Large intestine (tissue), 12 donors: ENCODE measurements at places on chromosomes 2 and 18. TPM values are rescaled to one million over a fixed set of nuclear protein-coding genes. Genes with fewer than 3 reads are reported as not detected.
A peak's percentile ranks its signal among the peaks of the same experiment; 100 is the strongest.

KIAA2012 gene
- polyA plus RNA-seq = 0.28 TPM

DNA sequence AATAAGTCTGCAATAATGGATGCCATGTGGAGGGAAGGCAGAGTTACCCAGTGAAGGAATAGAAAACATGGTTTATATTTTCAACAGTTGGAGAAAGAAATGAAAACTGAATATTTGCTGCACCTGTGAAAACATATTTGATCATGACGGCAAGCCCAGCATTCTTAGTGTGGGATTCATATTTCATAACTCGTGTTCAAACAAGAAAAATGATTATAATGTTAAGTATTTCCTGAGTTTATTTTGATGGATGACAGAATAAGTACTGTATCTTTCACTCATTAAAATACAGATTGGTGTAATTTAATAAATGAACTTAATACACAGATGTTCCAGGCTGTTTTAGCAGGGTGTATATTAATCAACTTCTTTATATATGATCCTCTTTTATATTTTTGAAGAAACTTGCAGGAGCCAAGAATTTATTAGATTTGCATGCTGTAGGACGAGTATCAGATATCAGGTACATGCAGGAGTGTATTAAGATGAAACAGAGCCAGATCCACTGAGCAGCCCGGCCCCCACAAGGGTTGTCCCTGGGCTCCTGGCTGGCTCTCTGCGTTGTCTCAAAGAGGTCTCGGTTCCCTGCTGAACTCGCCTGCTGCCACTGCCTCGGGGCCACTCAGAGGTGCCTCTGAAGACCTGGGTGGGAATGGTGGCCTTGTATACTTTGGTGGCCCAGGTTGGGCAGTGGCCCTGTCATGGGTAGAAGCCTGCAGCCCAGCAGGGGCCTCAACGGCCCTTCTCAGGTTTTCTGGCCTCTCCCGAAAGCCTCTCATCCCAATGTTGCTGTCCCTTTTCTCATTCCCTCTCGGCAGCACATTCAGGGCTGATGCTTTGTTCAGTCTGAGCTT, 95.0 kb upstream of the LDAH start:
- H3K4me1 ChIP-seq = no peaks in the 10 kb centered on the region
- no peak overlapping the region for H3K4me3 ChIP-seq
- H3K27ac ChIP-seq = no peak overlapping the region
- H3K36me3 ChIP-seq = no peaks in the 10 kb centered on the region

GRCh38 chr2:171864357-171864985, 29.6 kb downstream of the SLC25A12 start:
- H3K36me3 ChIP-seq = no peaks in the 10 kb centered on the region
- no peaks in the 10 kb centered on the region for H3K27me3 ChIP-seq
- no peaks in the 10 kb centered on the region for H3K4me1 ChIP-seq
- no peak for DNase-seq
- no peak overlapping the region for H3K4me3 ChIP-seq

ZAP70 gene
- 5.1 TPM for polyA plus RNA-seq

DNA sequence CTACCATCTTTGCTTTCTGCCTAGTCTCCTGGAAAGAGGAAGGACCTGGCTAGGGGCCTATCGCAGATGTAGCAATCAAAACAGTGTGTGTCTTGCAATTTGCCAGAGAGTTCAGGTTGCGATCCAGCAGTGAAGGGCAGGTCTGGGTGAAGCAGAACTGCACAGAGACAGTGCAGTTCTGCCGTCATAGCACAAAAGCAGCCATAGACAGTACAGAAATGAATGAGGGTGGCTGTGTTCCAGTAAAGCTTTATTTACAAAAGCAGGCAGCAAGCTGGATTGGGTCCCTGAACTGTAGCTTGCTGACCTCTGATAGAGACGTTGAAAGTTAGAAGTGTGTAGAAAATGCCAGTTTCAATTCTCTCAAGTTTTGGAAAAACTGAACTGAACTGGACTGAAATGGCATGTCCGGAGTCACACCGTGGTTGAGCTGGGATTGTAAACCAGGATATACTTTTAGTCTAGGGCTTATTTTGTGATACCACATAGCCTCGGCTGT, 186.8 kb downstream of the LTBP1 start:
- no peak for DNase-seq
- H3K4me3 ChIP-seq = no peak overlapping the region
- no peaks in the 10 kb centered on the region for H3K36me3 ChIP-seq
- no peaks in the 10 kb centered on the region for H3K27me3 ChIP-seq
- no peaks in the 10 kb centered on the region for H3K4me1 ChIP-seq
- H3K27ac ChIP-seq = no peak overlapping the region

IGFBP2 gene
- 242 TPM for polyA plus RNA-seq

- no peak for DNase-seq
- no peaks in the 10 kb centered on the region for H3K27me3 ChIP-seq
- H3K4me1 ChIP-seq = peaks cover 7% of the 10 kb centered on the region
These were observed 20.1 kb upstream of the SULT1C3 start for GRCh38 chr2:108219688-108220087.

- H3K4me1 ChIP-seq = no peaks in the 10 kb centered on the region
- no peak overlapping the region for H3K4me3 ChIP-seq
- H3K27me3 ChIP-seq = no peaks in the 10 kb centered on the region
- peak; percentile 36 for DNase-seq
- H3K36me3 ChIP-seq = peaks cover 7% of the 10 kb centered on the region
- no peak overlapping the region for H3K27ac ChIP-seq
These were observed 9.1 kb downstream of the WIPF1 start for GRCh38 chr2:174588463-174588862.

DNA sequence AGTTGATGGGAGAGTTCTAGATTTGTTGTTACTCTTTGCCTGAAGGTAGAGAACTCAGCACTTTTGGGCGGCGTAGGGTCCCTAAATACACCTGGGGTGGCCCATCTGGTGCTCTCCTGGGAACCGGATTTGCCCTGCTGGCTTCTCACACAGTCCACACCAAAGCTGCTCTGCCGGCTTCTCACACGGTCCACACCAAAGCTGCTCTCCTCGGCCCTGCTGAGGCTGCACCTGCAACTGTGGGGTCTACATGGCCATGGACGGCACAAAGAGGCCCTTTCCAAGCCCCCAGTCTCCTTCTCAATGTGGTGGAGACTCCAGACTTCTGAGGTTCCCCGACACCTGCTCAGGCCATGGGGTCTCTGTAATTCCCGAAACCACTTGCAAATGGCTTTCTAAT, 124.8 kb upstream of the GPC1 start:
- no peak for DNase-seq
- H3K27ac ChIP-seq = no peak overlapping the region
- no peaks in the 10 kb centered on the region for H3K4me1 ChIP-seq
- H3K4me3 ChIP-seq = no peak overlapping the region

DNA sequence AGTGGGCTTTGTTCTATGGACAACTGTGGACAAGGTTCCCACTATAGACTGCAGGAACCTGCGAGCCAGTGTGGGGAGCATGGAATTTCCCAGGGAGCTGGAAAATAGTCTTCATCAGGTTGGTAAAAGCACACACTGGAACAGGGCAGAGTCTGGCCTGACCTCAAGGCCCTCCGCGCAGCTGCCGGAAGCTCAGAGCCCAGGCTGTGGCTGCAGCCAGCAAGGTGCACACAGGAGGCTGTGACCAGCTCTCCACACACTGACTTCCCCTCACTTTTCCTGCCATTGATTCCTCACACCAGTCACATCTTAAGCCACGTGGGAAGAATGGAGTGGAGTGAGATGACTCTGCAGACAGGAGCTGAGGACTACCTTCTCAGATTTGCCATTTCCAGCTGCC, 19.1 kb downstream of the MAL start:
- peaks cover 16% of the 10 kb centered on the region for H3K27me3 ChIP-seq
- H3K4me3 ChIP-seq = no peak overlapping the region
- no peaks in the 10 kb centered on the region for H3K36me3 ChIP-seq
- H3K4me1 ChIP-seq = no peaks in the 10 kb centered on the region
- no peak for DNase-seq
- H3K27ac ChIP-seq = no peak overlapping the region

DNA sequence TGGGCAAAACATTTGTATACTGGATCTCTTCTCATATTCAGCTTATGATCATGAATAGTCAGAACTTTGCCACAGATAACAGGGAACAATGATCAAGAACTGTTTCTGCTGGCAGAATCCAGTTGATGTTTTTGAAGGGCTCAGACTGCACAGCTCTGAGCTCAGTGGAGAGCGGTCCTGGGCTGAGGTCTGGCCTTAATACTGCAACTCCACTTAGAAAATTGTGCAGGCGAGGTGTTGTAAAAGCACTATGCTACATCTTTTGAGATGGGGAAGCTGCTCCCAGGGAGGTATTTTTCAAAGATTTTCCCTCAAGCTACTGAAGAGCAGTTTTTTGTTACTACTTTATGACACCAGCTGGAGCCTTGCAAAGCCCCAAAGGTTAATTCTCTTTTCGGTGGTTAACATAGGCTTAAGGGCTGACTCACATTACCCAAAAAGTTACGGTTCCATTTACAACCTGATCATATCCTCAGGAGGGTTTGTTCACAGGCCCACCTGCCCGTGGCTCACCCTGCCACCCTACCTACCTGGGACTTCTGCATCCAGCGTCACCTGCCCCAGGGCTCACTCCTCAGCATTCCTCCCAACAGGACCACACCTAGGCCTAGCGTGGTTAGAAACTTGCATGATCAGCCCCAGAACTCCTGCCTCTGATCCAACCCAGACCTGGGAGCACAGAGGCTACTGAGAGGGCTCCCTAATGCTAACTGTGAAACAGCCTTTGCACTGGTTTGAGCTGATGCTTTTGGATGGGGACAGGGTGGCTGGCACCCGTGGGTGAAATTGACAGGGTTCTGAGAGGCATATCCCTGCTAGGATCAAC, 114.4 kb downstream of the NCK2 start:
- H3K4me1 ChIP-seq = no peaks in the 10 kb centered on the region
- peaks cover 40% of the 10 kb centered on the region for H3K36me3 ChIP-seq
- H3K4me3 ChIP-seq = no peak overlapping the region
- H3K27me3 ChIP-seq = no peaks in the 10 kb centered on the region
- no peak for DNase-seq

- H3K27ac ChIP-seq = no peak overlapping the region
- no peaks in the 10 kb centered on the region for H3K27me3 ChIP-seq
- DNase-seq = no peak
These were observed 8.9 kb downstream of the TNS1 start for GRCh38 chr2:217993817-217994463.

FOXD4L1 gene
- 0.07 TPM for polyA plus RNA-seq

GRCh38 chr18:26547646-26548414, 523 bp downstream of the KCTD1 start:
- peak overlapping the region; percentile 60 for H3K4me3 ChIP-seq
- peaks cover 45% of the 10 kb centered on the region for H3K27me3 ChIP-seq
- peak; percentile 71 for DNase-seq

CTNNA2 gene
- 7.5 TPM for polyA plus RNA-seq

DNA sequence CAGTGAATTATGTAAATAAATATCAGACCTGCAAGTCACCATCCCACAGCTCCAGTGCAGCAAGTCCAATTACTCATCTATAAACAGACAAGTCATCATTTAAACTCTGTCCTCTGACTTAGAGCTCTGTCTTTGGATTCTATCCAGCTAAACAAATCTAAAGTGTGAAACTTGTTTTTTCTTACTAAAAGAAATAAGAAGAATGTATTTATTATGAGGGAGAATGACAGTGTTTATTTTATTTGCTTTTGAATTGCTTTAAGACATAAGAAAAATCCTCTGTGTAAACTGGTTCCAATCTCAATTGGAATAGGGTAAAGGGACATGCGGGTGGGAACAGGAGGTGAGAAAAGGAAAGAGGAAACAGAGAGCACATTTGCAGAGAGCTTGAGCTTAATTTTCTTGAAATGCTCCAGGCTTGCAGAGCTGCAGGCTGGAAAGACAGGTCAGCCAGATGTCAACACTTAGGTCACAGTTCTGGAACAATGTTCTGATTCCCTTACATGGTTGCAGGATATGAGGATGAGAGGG, 355.8 kb downstream of the MEIS1 start:
- H3K27me3 ChIP-seq = peaks cover 11% of the 10 kb centered on the region
- H3K36me3 ChIP-seq = no peaks in the 10 kb centered on the region
- no peaks in the 10 kb centered on the region for H3K4me1 ChIP-seq
- peak; percentile 18 for DNase-seq
- H3K4me3 ChIP-seq = no peak overlapping the region

FAM237A gene
- not detected for polyA plus RNA-seq

GRCh38 chr2:241237047-241237446, 48.6 kb downstream of the ANO7 start:
- H3K4me3 ChIP-seq = no peak overlapping the region
- no peak for DNase-seq
- no peaks in the 10 kb centered on the region for H3K27me3 ChIP-seq

RNF152 gene
- polyA plus RNA-seq = 3.2 TPM

LYG2 gene
- 0.16 TPM for polyA plus RNA-seq

- H3K27me3 ChIP-seq = no peaks in the 10 kb centered on the region
- H3K27ac ChIP-seq = no peak overlapping the region
- no peak for DNase-seq
- H3K4me3 ChIP-seq = no peak overlapping the region
- no peaks in the 10 kb centered on the region for H3K4me1 ChIP-seq
- no peaks in the 10 kb centered on the region for H3K36me3 ChIP-seq
These were observed 105.8 kb upstream of the SMAD2 start for GRCh38 chr18:48036226-48036625.

DNA sequence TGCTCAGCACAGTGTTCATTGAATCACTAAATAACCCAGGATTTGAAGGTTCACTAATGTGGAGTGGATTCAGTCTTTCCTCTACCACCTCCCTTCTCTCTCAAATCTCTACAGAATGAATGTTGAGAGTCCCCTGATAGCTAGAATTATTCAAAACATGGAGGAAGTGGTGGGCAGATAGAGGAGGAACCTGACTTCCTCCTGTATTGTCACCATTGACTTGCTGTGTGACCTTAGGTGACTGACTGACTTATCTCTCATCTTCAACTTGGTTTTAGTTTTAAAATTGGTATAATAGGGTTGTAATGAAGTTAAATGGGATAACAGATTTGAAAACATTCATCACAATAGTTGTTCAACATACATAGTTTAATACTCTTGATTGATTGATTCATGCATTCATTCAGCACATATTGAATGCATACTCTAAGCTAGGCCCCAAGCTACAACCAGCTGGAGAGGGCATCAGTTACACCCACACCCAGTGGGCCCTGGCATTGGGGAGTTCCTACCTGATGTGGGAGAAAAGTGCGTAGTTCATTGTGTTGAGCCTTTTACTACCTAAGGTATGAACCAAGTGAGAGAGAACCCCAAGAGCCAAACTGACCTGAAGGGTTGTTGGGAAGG, 96.0 kb downstream of the WDR7 start:
- no peaks in the 10 kb centered on the region for H3K4me1 ChIP-seq
- peak; percentile 2 for DNase-seq
- no peak overlapping the region for H3K27ac ChIP-seq
- no peaks in the 10 kb centered on the region for H3K36me3 ChIP-seq
- H3K27me3 ChIP-seq = no peaks in the 10 kb centered on the region
- H3K4me3 ChIP-seq = no peak overlapping the region

ZNF519 gene
- 7.2 TPM for polyA plus RNA-seq

INPP1 gene
- 40.0 TPM for polyA plus RNA-seq

TXNDC2 gene
- polyA plus RNA-seq = 0.03 TPM
